ENCODE measurements at places on chromosomes 4 and X.
A peak's percentile ranks its signal among the peaks of the same experiment; 100 is the strongest.

- no peak for DNase-seq
Observed at GRCh38 chr4:113823291-113823659, 61.7 kb upstream of the CAMK2D start.

GRCh38 chr4:173371292-173372192 lies 788 bp downstream of the SAP30 start:
- DNase-seq, result peak; percentile 25

DNA sequence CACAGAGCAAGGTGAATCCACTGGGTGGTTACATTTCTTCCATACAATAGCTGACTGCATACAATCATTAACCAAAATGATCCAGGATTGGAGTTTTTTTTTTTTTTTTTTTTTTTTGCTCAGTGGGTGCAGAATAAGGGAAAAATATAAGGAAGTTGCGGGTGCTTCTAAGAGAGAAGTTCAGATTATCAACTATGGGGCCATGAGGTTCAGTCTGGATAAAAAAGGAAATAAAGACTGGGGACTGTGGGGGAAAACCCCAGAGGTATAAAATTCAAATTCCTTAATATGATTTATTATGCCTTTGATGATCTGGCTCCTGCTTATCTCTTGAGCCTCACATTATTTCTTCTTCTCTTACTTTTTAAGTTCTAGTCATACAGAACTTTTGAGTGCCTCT lies 5.9 kb upstream of the EIF1AX start:
- no peak for DNase-seq

DNA sequence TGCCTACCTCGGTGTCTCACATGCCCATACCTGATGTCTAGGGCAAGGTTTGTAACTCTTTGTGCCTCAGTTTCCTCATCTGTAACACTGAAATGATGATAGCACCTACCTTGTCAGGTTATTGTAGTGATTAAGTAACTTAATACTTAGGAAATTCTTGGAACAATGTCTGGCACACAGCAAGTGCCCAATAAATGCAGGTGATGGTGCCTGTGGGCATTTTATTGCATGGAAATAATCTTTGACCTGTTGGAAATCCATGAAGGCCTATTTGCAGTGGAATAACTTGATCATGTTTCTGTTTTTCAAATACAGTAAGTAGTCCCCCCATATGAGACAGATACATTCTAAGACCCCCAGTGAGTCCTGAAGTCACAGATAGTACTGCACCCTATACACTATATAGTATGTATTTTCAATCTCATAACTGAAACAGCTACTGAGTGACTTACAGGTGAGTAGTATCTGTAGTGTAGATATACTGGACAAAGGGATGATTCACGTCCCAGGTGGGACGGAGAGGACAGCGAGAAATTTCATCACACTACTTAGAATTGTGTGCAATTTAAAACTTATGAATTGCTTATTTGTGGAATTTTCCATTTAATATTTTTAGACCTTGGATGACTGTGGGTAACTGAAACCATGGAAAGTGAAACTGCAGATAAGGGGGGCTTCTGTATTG lies 42.1 kb downstream of the AFF1 start:
- no peak for DNase-seq

DNA sequence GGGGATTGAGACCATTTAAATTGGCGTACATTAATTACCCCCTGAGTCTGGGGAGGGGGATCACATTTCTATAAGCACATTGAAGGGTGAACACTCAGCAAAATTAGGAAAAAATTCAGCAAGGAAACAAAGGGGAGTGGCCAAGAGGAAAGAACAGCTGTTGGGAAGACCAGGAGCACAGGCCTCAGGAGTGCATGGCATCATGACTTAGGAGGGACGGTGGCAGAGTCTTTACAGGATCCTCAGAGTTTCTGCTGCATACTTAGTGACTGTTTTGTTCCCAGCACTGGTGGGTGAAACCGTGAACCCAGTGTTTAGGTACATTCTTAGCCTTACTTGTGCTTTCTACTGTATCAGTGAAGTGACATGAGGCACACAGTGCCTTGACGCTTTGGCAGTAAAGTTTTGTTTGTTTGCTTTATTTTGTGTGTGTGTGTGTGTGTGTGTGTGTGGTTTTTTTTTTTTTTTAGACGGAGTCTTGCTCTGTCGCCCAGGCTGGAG lies 121.3 kb downstream of the CBR4 start:
- DNase-seq, result no peak

GRCh38 chr4:124713185-124713592 lies 657 bp upstream of the ANKRD50 start:
- DNase-seq, result no peak

DNA sequence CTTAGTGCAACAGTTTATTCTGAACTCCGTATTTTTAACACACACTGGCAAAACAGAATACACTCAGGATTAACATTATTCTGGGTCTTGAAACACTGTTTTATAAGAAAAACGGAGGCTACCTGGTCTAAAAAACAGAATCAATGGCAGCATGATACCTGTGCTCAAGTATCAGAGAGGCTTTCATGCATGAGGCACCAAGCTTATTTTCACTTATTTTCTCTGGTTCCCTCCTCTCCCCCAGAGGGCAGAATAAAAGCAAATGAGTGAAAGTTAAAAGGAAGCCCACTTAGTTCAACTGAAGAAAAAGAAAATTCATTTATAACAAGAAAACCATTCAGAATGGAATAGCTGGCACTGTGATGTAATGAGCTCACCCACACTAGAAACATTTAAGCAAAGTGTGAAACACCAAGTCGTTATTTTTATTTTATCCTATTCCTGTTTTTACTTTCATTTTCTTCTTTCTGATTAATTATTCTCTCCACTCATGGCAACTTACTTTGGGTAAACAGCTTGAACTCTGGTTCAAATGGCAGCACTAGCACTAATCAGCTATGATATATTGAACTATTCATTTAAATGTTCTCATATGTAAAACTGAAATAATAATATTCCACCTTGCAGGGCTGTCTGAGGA lies 211.8 kb downstream of the PPP3CA start:
- DNase-seq, result no peak

DNA sequence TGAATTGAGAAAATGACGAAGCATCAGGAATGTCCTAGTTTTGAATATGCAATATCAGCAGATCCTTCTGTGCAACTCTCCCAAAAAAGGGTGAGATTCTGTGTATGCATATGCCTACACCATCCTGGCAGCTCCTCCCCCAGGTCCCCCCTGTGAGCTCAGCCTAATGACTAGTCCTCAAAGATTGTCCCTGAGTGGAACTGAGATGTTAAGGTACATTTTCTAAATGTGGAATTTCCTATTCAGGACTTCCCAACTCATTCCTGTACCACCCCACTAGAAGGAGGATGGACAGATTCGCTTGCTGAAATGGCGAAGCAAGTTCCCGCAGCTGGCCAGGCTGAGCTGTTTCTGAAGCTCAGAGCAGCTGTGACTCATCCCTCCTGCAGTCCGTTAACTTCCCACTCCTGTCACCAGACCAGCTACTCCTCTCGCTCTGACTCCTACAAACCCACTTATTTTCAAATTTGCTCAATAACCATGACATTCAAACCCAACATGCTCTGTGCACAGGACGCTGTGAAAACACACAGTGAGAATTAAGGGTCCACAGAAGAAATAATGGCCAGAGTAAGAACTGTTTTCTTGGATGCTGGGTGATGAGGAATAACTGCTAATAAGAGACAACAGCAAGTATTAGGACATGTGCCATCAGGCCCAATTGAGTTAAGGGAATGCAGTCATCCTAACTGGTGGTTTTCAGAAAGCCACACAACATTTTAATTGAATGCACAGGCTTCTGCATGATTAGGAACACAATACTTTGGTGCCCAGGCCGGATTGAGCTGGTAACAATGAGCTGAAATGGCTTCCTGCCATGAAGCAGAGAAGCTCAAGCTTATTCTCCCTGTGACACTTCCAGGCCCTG lies 40.0 kb upstream of the IRF2 start:
- DNase-seq, result no peak

- no peak for DNase-seq
Observed at GRCh38 chrX:71846429-71846828, 64.2 kb upstream of the NHSL2 start.

GRCh38 chr4:13900780-13901179 lies 273.3 kb upstream of the BOD1L1 start:
- no peak for DNase-seq

DNA sequence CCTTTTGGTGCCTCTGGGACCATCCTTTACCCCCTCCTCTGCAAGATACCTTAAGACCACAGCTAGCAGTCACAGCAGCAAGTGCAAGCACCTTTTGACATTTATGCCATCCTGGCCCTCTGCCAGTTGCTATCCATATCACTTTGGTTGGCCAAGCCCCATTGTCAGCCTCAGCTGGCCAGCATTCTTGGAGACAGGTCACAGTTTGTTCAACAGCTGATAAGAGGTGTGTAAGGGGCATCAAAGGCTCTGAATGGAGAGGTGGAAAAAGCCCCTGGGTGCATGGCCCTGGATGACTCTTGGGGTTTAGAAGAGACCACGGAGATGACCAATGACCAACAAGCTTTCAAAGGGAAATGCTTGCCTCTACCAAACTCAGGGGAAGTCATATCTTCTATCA lies 133.6 kb upstream of the MAMLD1 start:
- DNase-seq, result no peak

DNA sequence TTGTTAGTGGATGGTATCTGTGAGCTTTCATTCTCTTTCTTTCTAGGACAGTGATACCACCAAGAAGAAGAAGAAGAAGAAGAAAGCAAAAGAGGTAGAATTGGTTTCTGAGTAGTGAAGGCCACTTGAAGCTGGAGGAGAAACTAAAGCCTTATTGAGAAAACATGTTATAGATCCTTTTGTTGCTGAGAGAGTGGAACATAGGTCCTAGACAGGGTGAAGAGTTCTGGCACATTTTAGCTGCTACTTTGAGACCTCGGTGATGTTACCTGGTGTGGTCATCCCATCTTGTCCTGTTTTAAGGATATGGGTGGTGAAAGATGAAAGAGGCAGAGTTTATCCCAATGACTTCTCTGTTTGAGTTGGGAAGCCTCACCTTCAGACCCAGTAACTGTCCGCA lies 14.1 kb downstream of the DKC1 start:
- DNase-seq, result no peak

GRCh38 chr4:656436-657337 lies 17.4 kb downstream of the ATP5ME start:
- DNase-seq, result no peak

DNA sequence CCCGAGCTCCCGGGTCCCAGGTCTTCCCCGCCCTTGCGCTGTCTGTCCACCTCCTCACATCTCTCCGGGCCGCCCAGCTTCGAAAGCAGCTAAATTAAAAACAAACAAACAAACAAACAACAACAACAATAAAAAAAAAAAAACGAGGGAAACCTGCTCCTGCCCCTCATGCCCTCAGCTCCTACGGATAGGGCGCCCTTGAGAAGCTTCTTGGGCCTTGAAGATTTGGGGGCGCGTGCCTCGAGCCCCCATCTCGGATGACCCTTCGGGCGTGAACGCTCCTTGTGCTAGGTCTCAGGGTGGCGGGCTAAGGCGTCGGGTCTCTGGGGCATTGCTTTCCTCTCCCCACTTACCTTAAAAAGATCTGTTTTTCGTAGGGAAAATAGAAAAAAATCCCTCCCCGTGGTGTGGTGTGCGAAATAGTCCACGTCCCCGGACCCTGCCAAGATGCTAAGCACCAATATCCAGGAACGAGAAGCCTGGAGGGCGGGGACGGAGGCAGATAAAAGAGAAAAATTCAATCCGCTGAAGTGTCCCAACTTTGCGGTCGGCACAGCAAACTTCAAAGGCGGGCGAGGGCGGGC lies 603 bp downstream of the NDNF start:
- no peak for DNase-seq

- DNase-seq, result no peak
Observed at GRCh38 chrX:134688839-134689238, 30.6 kb upstream of the PLAC1 start.

DNA sequence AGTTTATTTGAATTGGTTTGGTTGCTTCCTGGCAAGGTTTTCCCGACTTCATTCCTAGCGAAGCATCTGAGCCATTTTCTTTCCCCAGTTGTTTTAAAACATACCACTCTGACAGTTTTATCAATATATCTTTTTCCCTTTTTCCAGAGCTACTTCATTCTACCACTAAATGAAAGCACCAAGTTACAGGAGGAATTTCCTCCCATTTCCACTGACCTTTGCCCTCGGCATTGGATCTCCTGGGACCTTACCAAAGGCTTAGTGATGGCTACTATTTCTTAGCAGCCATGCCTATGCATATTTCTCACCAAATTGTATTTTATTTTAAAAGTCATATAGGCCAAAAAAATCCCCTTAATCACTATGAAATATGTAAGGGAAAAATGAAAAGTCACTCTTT lies 150.5 kb downstream of the ZNF330 start:
- no peak for DNase-seq

DNA sequence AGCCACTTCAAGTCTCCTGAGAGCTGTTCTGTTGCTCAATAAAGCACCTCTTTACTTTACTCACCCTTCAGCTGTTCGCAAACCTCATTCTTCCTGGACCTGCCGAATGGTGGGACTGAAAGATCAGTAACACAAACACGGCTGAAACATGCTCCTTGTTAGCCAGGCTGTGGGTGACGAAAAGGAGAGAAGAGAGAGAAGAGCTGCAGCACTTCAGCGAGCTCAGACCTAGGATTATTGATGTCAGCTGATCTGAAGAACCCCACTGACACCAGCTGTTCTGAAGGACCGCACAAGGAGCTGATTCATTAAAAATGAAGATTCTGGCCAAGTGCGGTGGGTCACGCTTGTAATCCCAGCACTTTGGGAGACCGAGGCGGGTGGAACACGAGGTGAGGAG lies 2020.0 kb upstream of the ADGRL3 start:
- DNase-seq, result no peak

GRCh38 chrX:3119376-3119775 lies 78.1 kb downstream of the ARSF start:
- no peak for DNase-seq

DNA sequence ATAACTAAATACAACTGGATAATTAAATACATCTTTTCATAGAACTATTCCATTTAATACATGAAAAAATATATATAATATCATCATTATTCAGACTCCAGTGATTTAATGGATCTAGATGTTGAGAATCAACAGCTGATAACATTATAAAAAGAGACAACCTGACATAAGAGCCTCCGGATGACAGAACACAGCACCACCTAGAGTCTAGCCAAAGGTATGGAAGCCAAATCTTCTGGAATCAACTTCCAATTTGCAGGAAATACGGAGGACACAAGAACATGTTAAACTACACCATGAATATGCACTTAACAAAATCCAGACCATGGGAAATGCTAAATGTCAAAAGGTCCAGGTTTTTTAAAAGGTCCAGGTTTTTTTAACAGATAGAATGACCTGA lies 55.0 kb downstream of the LRBA start:
- no peak for DNase-seq

Measured in activated T-helper 1 cell treated with Interleukin-2 at 50 U/mL for 16 hours (primary cell).